Dorsolateral prefrontal cortex (tissue), 122 donors: ENCODE measurements at places on chromosomes 11 and 22.

DNA sequence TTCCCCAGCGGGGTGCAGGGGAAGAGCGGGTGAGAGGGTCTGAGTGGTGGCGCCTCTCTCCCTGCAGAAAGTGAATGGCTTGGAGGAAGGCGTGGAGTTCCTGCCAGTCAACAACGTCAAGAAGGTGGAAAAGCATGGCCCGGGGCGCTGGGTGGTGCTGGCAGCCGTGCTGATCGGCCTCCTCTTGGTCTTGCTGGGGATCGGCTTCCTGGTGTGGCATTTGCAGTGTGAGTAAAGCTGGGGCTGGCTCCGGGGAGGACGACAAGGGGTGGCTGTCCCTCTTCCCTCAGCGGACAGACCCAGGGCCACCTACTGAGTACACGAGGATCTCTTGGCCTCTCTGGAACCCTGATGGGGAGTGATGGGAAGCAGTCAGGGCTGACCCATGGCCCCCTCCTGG, 28.5 kb downstream of the ST14 start:
- DNase-seq, result no peak

DNA sequence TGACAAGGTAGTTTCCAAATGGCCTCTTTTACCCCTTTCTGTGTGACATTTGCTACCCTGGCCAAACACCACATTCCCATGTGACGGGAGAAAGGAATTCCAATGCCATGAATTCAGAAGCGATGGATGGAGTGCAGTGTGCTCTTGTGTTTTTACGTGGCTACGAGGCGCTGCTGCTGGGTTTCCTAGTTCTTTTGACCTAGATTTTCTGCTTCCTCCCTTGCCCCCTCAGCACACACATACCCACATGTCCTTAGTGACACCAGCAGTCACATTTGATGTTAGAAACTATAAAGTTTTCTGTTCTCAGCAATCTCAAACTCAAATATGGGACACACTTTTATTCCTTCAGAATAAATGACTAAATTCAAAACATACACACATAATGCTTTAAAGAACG, 7.8 kb upstream of the TMA7B start:
- DNase-seq, result no peak

DNA sequence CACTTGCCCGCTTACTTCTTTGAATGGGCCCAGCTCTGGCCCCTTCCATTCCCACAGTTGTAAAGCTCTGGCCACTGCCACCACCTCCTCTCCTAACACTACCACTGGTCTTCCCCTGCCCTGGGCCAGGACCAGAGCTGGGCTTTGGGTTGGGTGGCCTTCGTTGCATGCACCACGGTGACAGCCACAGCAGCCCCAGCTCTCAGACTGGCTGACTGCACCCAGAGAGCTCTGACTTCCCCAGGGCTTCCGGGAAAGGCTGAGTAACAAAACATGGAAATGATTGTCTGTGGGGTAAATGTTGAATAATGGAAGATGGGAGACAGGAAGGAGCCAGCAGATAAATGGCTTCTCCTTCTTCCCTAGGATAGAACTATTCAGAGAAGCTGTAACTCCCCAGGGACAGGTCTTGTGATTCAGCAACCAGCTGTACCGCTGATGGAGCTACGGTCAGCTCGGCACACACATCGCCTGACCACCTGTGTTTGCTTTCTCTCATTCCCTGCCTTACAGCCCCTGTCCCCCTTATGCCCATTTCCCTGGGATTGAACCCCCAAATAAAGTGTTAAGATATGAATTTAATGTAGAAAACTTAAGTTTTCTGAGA, 27.6 kb downstream of the SCN4B start:
- DNase-seq, result no peak

DNA sequence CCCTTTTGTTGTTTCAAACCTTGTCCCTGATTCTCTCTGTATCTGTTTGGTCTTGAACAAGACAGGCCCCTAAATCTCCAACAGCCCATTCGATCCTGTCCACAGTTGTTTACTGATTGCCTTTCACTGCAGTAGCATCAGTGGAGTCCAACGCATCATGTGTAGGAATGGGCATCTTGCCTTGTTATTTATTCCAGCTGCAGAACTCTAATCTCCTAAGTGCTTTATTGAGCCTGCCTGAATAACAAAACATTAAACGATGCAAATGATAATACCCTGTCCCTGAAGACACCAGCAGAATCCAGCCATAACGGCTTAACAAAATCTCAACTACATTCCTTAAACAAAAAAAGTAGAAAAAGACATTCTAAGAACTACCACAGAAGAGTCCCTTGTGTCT, 50.1 kb downstream of the SLC35F2 start:
- no peak for DNase-seq

- no peak for DNase-seq
Observed at GRCh38 chr22:24053481-24054226, 42.5 kb downstream of the CABIN1 start.

DNA sequence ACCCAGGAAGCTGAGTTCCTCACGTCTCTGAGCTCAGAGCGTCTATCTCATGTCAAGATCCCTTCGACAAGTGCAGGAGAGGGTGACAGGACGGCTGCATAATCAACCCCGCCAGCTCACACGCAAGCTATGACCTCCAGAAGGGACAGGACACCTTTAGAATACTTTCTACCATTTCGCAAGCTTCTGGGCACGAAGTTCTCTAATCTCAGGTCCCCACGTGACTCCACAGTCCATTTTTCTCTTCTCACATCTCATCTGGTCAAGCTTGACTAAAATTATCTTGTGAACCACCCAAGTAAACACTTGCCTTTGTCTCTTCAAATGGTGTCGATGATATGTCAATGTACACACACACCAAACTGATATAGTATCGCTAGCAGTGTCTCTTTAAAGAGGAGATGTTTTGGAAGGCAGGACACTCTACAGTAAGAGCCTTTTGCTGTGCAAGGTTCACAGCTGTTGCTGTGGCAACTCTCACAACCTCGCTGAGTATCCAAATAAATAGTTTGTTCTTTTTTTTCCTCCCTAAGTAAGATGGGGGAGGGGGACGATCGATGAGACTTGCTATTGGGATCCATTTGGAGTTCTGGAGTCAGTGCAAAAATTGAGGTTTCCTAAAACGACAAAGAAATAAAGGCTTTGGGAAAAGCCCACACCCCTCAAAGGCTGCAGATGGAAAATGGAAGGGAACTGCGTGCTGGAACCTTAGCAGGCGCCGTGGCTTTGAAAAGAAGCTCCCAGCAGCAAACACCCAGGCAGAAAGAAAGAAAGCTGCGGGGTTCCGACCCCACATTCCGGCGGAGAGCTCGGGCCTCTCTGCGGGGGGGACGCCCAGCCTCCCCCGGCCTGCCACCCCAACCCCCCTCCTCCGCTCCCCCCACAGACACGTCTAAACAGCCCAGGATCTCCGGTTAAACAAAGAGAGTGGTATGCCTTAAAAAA, 215.4 kb upstream of the UBASH3B start:
- no peak for DNase-seq

GRCh38 chr22:42322562-42322926, 52.1 kb upstream of the TCF20 start:
- DNase-seq, result no peak

- DNase-seq, result peak; percentile 92
Observed at GRCh38 chr11:1559111-1559951, 12.7 kb downstream of the DUSP8 start.

- DNase-seq, result no peak
Observed at GRCh38 chr11:47243454-47243853, 5.2 kb downstream of the ACP2 start.

DNA sequence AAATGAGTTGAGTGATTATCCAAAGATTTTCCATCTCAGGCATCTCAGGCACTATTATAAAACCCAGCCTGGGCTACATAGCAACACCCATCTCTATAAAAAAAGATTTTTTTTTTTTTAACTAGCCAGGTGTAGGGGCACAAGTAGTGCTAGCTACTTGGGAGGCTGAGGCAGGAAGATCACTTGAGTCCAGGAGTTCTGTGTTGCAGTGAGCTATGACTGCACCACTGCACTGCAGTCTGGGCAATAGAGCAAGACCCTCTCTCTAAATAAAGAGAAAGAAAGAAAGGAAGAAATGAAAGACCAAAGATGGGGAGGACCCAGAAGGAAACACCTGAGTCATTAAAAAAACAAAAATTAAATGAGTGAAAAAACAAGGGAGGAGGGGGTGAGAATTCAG, 14.1 kb downstream of the RSF1 start:
- no peak for DNase-seq

DNA sequence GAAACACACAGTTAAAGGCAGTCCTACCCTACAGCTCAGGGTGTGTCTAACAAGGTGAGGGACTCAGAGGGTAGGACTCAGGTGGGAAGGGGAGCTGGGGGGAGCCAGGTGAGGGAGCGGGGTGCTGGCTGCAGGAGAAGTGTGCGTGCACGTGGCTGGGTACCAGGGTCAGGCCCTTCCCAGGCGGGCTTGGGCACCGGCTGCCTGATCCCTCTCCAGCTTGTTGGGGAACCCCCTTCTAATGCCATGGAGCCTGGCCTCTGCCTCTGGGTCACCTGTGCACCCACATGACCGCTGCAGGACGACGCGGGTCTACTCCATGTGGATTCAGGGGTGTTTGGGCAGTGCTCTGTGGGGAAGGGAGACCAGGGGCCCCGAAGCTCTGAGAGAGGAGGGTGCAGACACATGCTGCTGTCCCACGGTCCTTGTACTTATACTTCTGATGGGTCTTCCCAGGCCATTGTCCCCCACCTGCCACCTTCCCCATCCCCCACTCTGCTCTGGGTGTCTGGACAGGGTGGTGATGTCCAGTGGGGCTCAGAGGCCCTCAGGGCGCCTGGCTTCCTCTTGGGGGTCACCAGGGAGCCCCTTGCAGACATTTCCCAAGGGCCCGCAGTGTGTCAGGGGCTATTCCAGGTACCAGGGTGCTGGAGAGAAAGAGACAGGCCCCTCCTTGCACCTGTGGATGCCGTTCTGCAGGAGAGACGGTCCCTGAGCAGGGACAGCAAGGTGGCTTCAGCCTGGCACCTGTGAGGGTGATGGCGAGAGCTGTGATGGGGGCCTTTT, 10.4 kb upstream of the MRGPRD start:
- DNase-seq, result peak; percentile 8

DNA sequence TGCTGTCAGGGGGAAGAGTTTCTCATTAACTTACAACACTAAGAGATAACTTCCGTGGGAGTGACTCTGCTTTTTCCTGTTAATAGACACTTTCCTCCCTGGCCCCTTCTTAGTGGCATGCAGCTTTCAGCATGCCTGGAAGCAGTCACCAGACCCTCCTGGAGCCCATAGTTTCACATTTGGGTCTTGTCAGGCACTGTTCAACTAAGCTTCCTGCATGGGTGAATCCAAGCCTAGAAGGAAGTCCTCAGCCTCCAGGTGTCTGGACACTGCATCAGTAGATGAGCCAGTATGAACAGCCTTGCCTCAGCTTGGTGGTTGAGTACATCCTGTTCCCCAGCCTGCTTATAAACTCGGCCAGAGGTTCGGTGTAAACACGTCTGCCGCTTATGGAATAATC, 68.1 kb downstream of the PPP6R3 start:
- DNase-seq, result no peak

GRCh38 chr11:66920978-66921784, 37.0 kb downstream of the PC start:
- DNase-seq, result no peak

DNA sequence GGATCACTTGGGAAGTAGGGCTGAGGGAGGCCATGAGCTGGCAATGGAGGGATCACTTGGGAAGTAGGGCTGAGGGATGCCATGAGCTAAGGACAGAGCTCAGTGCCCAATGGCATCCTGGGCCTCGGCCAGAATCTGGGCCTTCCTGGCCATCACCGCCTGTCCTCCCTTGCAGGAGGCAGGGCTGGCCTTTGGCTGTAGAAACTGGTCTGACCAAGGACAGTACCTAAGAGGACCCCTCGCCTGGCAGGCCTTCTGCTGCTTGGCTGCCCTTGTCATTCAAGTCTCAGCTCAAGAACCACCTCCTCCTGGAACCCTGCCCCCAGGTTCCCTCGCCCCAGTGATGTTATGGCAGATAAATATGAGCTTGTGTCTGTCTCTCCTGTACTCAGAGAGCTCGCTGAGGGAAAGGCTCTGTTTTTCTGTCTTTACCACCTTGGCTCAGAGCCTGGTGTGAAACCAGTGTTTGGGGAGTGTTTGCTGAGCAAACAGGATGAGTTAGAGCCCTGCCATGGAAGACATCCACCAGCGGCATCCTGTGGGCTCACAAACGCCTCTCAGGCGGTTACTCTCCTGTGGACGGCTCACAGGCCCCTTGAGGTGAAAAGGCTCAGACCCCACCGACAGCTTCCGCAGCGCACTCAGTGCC, 19.3 kb upstream of the RASL10A start:
- DNase-seq, result peak; percentile 72
